ENCODE measurements at places on chromosomes 16 and 17. TPM values are rescaled to one million over a fixed set of nuclear protein-coding genes. Genes with fewer than 3 reads are reported as not detected.

Gene WDR59
- polyA plus RNA-seq, result 48.2 TPM

Gene CTF1
- 35.9 TPM for polyA plus RNA-seq

Gene C16orf82
- polyA plus RNA-seq, result not detected

DNA sequence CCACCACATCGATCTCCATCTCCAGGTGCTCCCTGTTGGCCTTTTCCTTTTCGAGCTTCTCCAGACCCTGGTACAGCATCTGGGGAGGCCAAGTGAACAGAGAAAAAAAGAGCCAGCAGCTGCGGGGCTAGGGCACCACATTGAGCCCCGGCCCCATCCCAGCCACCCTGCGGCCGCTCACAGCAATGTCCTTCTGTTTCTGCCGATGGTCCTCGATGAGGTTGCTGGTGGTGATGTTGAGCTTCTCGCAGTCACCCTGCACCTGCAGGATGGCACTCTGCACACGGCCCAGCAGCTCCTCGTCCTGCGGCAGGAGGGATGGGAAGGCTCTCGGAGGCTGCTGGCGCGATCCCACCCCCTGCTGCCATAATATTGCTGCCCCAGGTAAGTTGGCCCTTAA is 15.5 kb downstream of the UBALD2 start:
- 0 out of 2 replicates have a peak, but pooled peaks cover 5% of the 10 kb centered on the region for H3K4me1 ChIP-seq
- H3K27ac ChIP-seq, result no peak overlapping the region
- no peak for DNase-seq

DNA sequence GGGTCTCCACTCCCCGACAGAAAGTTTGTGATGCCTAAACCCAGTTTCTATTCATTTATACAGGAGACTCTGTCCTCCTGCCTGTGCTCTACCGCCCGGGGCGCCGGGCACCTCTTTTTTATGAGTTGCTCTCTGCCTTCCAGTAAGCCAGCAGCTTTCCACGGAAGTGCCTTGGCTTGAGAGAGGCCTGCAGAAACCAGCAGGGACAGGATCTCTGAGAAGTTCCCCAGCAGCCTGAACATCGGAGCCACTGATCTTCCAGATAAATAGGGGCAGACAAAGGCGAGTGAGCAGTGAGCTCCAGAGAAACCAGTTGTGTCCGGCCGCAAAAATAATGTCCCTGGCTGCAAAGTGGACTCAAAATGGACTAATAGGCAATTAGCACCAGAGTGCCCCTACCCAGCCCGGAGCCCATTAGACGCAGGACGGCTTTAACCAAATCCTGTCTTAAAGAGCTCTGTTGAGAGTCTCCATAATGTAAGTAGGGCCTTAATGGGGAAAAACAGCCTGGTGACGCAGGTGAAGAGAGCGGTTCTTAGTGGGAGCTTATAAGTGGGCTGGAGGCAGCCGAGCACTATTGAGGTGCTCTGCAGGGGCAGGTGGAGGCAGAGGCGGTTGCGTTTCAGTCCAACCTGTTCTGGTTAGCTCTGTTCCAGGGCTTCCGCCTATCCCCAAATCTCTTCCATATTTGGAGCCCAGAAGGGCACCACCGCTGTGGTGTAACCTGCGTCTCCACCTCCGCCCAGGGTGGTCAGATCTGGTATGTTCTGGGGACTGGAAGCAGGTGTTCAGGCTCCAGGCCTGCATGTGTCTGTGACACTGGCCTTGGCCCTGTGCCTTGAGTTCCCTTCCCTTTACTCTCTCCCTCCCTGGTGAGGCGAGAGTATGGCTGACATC is 74.1 kb downstream of the NT5M start:
- no peaks in the 10 kb centered on the region for H3K36me3 ChIP-seq
- H3K4me3 ChIP-seq, result no peak overlapping the region
- H3K4me1 ChIP-seq, result peaks cover 18% of the 10 kb centered on the region
- peak; percentile 73 for DNase-seq
- H3K27me3 ChIP-seq, result peaks cover 15% of the 10 kb centered on the region
- H3K27ac ChIP-seq, result peak overlapping the region; percentile 78

- no peak for DNase-seq
- H3K4me1 ChIP-seq, result no peaks in the 10 kb centered on the region
- no peak overlapping the region for H3K27ac ChIP-seq
- no peak overlapping the region for H3K4me3 ChIP-seq
Observed at GRCh38 chr16:54291656-54292487, 5.3 kb upstream of the IRX3 start.

- H3K4me1 ChIP-seq, result no peaks in the 10 kb centered on the region
- H3K4me3 ChIP-seq, result no peak overlapping the region
Observed at GRCh38 chr16:11194913-11195312, 61.1 kb downstream of the SOCS1 start.

DNA sequence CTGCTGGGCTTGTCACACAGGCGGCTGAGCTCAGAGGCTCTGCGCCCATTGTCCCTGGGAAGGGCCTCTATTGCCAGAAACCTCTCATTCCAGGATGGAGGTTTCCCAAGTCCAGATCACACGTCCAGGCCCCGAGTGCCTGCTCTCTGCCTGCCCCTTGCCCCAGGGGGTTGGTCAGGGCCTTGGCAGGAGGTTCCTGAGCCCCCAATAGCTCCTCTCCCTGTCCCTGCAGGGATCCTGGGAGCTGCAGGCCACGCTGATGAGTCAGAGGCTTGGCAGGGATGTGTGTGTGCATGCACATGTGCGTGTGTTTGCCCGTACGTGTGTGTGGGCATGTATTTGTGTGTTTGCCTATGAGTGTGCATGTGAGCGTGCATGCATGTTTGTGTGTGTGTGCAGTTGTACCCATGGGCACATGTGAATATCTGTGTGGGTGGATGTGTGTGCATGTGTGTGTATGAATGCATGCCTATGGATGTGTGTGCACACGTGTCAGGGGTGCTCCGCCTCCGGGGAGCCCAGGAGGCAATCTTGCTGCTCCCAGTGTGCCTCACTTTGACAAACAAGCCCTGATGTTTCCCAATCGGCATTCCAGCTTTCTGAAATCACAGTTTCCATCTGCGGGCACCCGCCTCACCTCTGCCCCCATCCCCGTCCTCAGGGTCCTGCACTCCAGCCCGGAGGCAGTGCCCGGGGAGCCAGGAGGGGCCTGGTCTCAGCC is 98.4 kb upstream of the GSE1 start:
- no peaks in the 10 kb centered on the region for H3K27me3 ChIP-seq
- H3K4me1 ChIP-seq, result peaks cover 25% of the 10 kb centered on the region
- peak overlapping the region; percentile 68 for H3K27ac ChIP-seq
- DNase-seq, result peak; percentile 84

- peaks cover 5% of the 10 kb centered on the region for H3K36me3 ChIP-seq
- no peak overlapping the region for H3K4me3 ChIP-seq
- H3K27me3 ChIP-seq, result no peaks in the 10 kb centered on the region
- peak overlapping the region; percentile 80 for H3K27ac ChIP-seq
- no peaks in the 10 kb centered on the region for H3K4me1 ChIP-seq
- no peak for DNase-seq
Observed at GRCh38 chr16:64398793-64399192, 723.1 kb downstream of the CDH11 start.

GRCh38 chr17:31570951-31571892 is 179.7 kb downstream of the RAB11FIP4 start:
- H3K27me3 ChIP-seq, result no peaks in the 10 kb centered on the region
- peak overlapping the region; percentile 89 for H3K27ac ChIP-seq
- H3K4me3 ChIP-seq, result no peak overlapping the region
- H3K36me3 ChIP-seq, result no peaks in the 10 kb centered on the region
- peaks cover 32% of the 10 kb centered on the region for H3K4me1 ChIP-seq

GRCh38 chr16:74210245-74210644 is 86.4 kb upstream of the PSMD7 start:
- no peaks in the 10 kb centered on the region for H3K36me3 ChIP-seq
- H3K27me3 ChIP-seq, result no peaks in the 10 kb centered on the region
- H3K4me1 ChIP-seq, result no peaks in the 10 kb centered on the region
- no peak overlapping the region for H3K4me3 ChIP-seq
- no peak for DNase-seq

- DNase-seq, result no peak
- no peaks in the 10 kb centered on the region for H3K4me1 ChIP-seq
- no peak overlapping the region for H3K27ac ChIP-seq
- no peak overlapping the region for H3K4me3 ChIP-seq
- no peaks in the 10 kb centered on the region for H3K36me3 ChIP-seq
Observed at GRCh38 chr17:12415031-12415430, 250.7 kb upstream of the MYOCD start.

DNA sequence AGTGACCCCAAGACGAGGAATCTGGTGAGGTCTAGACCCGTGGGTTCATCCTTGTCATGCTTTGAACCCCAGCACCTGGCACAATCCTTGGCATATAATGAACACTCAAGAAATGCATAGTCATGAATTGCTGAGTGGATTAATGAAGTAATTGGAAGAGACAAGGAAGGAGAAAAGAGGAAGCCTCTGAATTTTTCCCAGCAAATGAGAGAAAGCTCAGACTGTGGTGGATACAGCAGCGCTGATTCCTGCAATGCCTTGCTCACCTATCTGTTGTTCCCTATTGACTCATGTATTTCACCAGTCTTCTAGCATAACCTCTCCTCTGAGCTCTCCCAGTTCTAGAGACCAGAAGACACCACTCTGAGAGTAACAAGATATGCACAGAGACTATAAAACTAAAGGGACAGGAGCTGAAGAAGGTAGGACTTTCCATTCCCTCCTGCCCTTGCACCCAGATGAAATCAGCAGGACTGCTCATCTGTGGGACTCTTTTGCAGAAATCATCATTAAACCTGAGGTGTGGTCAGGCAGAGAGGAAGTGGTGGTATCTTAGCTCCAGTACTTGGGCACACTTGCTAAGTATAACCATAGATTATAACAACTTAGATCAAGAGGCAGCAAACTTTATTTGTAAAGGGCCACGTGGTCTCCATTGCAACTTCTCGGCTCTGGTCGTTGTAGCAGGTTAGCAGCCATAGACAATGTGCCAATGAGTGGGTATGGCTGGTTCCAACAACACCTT is 102.8 kb downstream of the MAF start:
- no peaks in the 10 kb centered on the region for H3K4me1 ChIP-seq
- no peaks in the 10 kb centered on the region for H3K27me3 ChIP-seq
- no peak overlapping the region for H3K27ac ChIP-seq
- DNase-seq, result no peak

- no peaks in the 10 kb centered on the region for H3K27me3 ChIP-seq
- H3K4me3 ChIP-seq, result no peak overlapping the region
- DNase-seq, result no peak
- H3K36me3 ChIP-seq, result no peaks in the 10 kb centered on the region
Observed at GRCh38 chr17:7552621-7553051, 3.8 kb downstream of the TNFSF12 start.

DNA sequence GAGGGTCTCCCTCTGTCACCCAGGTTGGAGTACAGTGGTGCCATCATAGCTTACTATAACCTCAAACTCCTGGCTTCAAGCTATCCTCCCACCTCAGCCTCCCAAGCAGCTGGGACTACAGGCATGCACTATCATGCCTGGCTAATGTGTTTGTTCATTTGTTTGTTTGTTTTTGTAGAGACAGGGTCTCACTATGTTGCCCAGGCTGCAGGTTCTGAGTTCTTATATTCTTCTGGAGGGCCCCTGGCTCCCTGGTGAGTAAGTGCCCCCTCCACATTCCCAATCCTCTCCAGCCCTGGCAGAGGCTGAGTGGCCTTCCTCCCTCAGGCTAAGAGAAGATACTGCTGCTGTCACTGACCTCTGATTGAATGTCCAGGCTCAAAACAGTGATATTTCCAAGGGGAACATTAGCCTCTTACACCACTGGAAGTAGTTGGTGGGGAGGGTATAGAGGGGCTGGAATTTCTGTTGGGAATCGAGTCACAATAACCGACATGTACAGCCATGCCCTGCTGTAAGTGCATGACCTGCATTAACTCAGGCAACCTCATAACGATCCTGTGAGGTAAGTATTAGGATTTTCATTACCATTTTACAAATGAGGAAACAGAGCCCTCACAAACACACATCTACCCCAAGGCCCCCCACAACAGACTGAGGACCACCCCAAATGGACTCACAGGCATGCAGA is 2.7 kb upstream of the ETV4 start:
- H3K27me3 ChIP-seq, result no peaks in the 10 kb centered on the region
- no peaks in the 10 kb centered on the region for H3K36me3 ChIP-seq
- no peak overlapping the region for H3K27ac ChIP-seq

GRCh38 chr16:85628645-85629044 is 15.5 kb downstream of the GSE1 start:
- H3K27ac ChIP-seq, result no peak overlapping the region
- H3K36me3 ChIP-seq, result peaks cover 12% of the 10 kb centered on the region
- H3K27me3 ChIP-seq, result no peaks in the 10 kb centered on the region
- H3K4me1 ChIP-seq, result peaks cover 83% of the 10 kb centered on the region

- H3K27ac ChIP-seq, result no peak overlapping the region
- H3K36me3 ChIP-seq, result peaks cover 7% of the 10 kb centered on the region
- peaks cover 25% of the 10 kb centered on the region for H3K4me1 ChIP-seq
- no peak overlapping the region for H3K4me3 ChIP-seq
- no peaks in the 10 kb centered on the region for H3K27me3 ChIP-seq
Observed at GRCh38 chr16:89696670-89697128, 4.8 kb downstream of the SPATA2L start.

DNA sequence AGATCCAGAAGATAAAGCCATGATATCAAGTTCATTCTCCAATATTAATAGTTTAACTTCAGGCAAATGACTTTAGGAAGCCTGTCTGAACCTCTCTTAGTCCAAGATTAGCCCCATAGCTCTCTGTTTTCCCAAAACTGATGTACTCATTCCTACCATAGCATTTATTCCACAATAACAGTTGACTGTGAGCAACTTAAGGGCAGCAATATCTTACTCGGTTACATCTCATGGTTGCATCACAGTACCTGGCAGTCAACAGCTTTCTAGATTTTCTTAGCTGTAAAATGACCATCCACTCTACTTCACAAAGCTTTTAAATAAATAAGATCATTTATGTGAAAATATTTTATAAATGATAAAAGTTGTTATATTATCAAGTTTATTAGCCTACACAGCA is 58.2 kb upstream of the STAC2 start:
- peaks cover 12% of the 10 kb centered on the region for H3K4me1 ChIP-seq
- H3K27me3 ChIP-seq, result no peaks in the 10 kb centered on the region

DNA sequence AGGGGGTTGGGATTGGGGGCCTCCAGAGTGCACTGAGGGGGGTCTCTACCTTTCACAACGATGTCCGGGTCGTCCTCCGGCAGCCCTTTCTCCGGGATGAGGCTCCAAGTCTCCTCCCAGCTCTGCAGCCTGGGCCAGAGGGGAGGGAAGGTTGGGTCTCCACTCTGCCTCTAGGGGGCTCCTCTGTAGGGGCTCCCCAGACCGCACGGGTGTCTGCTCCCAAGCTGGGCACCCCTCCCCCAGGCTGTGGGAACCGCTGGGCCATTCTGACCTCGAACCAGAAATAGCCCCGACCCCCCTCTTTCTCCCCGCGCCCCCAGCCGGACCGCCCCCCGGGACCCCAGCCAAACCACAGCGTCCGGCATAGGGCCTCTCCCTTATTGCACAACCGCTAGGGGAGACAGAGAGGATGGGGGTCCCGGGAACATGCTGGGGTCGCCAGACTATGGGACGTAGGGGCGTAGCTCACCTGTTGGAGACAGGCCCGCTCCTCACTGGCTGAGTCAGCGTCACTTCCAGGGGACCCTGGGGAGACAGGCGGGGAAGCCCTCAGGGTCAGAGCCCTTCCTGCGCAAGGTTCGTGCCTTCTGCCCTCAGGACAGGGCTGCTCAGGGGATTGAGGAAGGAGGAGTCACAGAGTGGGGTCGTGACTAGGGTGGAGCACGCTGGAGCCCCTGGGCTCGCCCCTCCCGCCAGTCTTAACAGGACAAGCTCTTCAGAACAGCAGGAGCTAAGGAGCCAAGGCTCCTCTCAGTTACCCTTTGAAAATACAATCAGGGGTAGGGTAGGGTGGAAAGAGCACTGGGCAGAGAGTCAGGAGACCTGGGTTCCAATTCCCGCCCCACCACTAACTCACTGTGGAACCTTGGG is 2.7 kb downstream of the PLEKHH3 start:
- H3K27me3 ChIP-seq, result no peaks in the 10 kb centered on the region
- H3K4me1 ChIP-seq, result peaks cover 37% of the 10 kb centered on the region
- H3K36me3 ChIP-seq, result peaks cover 22% of the 10 kb centered on the region
- no peak overlapping the region for H3K27ac ChIP-seq
- DNase-seq, result peak; percentile 81

All from SK-N-SH (cell line).